Neural progenitor cell (in vitro differentiated cells): ENCODE measurements at places on chromosomes 11 and 22. TPM values are rescaled to one million over a fixed set of nuclear protein-coding genes. Genes with fewer than 3 reads are reported as not detected.

Gene CYB5R3
- 21.6 and 61.5 TPM in 2 replicates for total RNA-seq

Gene PDGFB
- total RNA-seq = 0.15 and 0.65 TPM in 2 replicates

GRCh38 chr11:44555031-44555800 is 10.2 kb upstream of the CD82 start:
- DNase-seq = no peak

- DNase-seq = peak; percentile 43
These were observed 63.3 kb upstream of the SUSD2 start for GRCh38 chr22:24117942-24118341.

Gene MRGPRE
- not detected in 2 replicates for total RNA-seq

Gene DYNC2H1
- total RNA-seq = 51.7 and 61.1 TPM in 2 replicates

- no peak for DNase-seq
These were observed 7.0 kb downstream of the DRD4 start for GRCh38 chr11:643849-644738.

Gene C1QTNF4
- total RNA-seq = 0.39 and 9.7 TPM in 2 replicates

DNA sequence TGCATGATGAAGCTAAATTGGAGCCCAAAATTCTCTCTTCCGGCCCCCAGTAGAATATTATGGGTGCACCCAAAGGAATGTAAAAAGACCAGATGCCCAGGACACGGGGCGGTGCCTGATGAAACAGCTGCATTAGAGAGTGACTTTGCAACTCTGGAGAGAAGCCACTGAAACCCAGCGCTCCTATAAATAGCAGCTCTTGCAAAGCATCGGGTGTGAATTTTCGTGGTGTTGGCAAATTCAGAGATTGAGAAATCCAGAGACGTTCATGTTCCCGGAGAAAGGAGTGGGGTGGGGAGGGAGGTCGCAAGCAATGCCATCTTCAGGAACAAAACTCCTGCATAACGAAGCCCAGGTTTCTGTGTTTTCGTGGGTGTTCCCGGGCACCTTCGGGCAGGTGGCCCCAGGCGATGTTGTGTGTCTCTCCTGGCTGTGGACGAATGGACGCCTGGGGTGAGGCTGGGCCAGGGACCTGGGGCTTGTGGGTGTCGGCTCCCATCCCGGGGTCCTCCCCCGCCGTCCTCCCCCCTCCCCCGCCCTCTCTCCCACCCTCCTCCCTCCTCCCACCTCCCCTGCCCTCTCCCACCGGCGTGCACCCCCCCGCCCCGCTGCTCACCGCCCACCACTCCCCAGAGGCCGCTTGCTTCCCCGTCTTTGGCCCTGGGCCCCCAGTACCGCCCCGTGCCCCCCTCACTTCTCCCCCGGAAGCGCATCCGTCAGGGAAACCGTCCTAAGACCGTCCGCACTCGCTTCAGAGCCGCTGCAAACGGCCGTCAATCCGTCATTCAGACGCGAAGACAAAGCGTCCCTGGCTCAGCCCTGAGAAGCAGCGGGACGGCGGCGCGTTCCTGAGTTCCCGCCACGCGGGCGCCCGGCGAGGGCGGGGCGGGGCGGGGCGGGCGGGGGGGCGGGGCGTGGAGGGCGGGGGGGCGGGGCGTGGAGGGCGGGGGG is 26.7 kb upstream of the TOLLIP start:
- DNase-seq = peak; percentile 96

GRCh38 chr22:22558071-22558971 is 744 bp downstream of the PRAME start:
- no peak for DNase-seq

DNA sequence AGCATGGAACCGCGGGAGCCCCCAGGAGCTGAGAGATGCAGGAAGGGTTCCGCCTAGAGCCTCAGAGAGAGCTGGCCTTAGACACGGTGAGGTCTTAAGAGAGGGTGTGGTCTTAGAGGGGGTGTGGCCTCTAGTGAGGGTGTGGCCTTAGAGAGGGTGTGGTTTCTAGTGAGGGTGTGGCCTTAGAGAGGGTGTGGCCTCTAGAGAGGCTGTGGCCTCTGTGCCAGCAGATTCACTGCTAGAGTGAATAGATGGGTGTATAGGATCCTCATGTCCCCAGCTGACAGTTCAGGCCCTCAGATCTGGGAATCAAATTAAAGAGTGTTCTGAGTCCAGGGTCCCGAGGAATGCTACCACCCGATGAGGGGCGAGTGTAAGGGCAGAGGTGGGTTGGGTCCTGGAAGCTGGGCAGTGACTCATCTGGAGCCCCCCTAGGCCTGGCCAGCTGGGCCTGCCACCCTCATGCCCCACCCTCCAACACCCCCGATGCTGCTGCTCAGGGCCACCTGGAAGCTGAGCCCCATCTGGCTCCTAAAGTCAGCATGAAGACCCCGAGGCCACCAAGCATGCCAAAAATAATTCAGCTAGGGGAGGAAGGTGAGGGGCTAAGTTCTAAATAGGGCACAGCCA is 49.5 kb downstream of the IGF2 start:
- DNase-seq = peak; percentile 47

Gene MLC1
- not detected in 2 replicates for total RNA-seq

DNA sequence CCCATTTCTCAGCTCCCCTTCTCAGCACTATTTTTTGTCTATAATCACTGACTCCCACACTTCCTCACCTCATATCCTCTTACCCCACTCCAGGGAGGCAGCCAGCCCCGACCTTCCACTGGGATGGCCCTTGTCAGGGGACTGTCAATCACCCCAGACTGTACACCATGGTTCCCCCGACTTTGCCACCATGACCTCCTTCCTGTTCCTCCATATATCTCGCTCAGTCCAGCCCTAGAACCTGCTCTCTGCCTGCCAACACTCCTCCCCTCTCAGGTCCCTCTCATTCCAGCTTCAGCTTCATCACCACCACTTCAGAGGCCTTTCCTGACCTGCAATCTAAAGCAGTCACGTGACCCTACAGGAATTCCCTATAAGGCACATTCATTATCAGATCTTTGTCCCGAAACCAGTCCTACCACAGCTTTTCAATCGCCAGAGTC is 16.5 kb downstream of the PRPF19 start:
- no peak for DNase-seq

DNA sequence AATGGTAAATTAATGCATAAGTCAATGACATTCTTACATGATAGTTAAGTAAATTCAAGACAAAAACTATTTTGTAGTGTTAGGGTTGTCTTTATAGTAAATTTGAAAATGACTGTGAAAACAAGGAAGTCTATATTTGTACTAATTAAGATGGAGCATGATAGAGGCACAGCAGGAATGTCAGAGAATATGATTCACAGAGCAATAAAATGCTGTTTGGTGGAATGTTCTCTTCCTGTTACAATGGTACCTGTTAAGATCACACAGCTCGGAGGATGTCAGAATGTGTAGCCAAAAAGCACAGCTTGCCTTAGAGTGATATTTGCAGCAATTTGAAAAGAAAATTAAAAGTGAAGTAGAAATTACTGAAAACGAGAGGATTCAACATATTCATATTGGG is 2339.7 kb upstream of the RAG2 start:
- DNase-seq = no peak

DNA sequence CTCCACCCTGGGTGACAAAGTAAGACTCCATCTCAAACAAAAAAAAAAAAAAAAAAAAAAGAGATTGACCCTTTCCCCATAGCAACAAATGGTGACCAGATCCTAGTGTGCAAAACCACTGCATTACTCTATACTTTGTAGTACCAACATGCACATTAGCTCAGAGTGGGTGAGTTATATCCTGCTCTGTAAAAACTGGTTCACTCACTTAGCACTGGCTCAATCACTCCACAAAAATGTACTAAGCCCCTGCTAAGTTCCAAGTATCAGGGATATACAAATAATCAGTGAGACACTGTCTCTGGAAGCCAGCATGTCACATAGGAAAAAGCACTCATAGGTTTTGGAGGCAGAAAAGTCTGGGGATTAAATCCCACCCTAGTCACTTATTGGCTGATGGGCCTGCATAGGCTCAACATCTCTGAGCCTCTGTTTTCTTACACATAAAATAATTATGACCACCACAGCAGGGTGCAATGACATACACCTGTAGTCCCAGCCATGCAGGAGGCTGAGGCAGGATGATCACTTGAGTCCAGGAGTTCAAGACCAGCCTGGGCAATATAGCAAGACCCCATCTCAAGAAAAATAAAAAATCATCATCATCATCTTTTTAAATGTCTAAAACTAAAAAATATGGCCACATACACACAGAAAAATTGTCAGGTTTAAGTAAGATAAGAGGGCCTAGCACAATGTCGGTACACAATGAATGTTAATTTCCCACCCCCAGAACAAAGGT is 11.9 kb downstream of the FAM168A start:
- DNase-seq = no peak

Gene NAV2
- 9.6 and 18.1 TPM in 2 replicates for total RNA-seq

Gene RAB36
- total RNA-seq = 2.1 and 2.9 TPM in 2 replicates

DNA sequence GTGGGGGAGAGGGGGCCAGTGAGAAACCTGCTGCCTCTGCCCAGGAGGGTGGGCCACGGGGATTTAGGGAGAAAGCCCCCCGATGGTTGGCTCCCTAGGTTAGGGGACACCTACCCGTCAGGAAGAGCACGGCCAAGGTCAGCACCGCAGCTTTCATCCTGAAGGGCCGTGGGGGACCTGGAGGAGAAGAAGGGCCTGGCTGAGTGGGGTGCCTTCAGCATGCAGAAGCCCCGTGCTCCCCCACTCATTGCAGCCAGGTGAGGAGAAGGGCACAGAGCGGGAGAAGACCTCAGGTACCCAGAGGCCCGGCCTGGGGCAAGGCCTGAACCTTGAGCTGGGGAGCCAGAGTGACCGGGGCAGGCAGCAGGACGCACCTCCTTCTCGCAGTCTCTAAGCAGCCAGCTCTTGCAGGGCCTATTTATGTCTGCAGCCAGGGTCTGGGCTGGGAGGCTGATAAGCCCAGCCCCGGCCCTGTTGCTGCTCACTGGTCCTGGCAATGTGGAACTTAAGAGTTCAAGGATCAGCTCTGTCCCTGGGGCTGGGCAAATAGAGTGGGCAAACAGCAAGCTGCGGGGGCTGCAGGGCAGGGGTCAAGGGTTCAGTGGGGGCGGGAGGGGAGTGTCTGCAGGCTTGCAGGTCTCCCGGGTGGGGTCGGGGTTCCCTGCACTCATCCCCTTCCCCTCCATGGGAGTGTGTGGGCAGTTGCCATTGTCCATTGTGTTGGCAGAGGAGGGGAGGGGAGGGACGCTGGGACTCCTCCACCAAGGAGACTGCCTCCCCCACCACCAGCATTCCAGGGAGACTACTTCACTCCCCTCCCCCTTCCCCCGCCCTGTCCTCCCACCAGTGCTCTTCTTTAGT is at the start of gene APOA1:
TSS of gene APOA1 (minus strand) at position 392 of the 861 bp plus-strand sequence. CDS start at position 157, 235 bp downstream.
- DNase-seq = peak; percentile 50

Gene OR56A1
- total RNA-seq = 0.87 and 1.8 TPM in 2 replicates
